Activated naive CD4-positive, alpha-beta T cell treated with Interleukin-2 at 50 U/mL for 16 hours (primary cell): ENCODE measurements at places on chromosomes 1 and 21.
A peak's percentile ranks its signal among the peaks of the same experiment; 100 is the strongest.

DNA sequence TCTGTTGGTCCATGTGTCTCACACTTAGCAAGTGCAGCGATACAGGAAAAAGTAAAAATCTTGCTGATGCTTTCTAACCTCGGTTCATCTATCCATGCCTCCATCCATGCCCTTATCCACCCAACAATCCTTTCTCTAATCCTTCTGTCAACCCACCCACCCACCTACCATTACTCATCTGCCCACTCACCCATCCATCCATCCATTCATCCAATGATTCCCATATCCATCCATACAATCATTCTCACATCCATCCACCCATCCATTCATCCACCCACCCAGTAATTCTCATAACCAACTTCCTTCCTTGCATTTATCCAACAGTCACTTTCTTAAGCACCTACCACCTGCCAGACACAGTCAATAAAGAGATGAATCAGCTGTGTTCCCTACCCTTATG, 6.1 kb upstream of the IGSF21 start:
- no peak for DNase-seq

- no peak for DNase-seq
These were observed 20.5 kb upstream of the LPAR3 start for GRCh38 chr1:84913555-84913892.

DNA sequence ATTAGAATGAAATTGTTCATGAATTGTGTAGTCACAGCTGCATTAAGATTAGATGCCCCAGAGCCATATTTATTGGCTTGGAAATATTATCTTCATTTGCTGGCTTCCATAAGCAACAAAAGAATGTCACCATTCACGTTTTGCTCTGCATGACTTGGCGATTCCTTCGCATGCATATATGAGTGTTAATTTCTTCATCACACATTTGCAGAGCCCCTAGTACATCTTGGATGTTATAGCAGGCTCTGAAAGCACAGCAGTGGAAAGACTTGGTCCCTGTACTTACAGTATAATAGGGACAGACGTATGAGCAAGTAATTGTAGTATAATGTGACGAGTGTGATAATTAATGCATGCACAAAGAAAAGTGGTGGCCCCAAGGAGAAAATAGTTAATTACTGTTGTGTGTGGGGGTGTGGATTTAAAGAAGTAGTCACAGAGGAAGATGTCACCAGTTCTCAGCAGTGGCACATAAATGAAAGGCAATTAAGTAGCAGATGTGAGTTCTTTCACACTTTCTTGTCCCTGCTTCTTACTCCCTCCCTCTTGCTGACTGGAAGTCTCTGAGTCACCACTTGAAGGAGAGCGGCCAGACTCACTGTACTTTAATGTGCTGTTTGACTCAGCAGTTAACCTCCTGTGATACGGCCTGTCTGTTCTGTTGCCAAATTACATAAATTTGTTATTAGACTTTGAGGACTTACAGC, 21.0 kb downstream of the S100A10 start:
- DNase-seq = peak; percentile 47

DNA sequence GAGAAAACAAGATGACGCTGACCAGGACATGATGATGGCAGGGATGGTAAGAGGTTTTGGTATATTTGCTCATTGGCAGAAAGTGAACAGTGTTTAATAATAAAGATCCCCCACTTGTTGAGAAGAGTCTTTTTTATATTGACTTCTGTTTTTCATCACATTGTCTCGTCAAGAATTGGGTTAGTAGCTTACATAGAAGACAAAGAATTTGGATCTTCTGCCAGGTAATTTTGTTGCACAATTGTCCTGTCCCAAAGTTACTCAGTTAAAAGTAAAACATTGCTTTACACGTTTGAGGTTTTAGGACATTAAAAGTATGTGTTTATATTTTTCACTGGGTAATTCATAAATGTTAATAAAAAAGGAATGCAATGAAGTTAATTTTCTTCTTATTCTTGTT, 48.3 kb upstream of the LAMC2 start:
- no peak for DNase-seq

DNA sequence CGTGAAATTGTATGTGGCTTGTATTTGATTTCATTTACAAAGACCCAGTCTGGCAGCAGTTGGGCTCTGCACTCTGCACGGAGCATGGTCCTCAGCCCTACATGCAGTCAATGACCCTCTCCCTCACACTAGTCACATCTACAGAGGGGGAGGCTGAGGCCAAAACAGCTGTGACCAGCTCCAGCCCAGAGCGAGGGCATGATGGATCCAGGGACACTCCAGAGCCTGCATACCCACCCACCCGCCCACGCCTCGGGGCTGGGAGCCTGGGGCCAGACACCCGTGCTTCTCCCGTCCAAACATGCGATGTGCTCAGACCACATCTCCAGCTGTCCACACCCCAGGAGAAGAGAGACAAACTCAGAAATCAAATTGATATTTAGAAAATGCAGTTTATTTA, 14.0 kb upstream of the PRDM16 start:
- no peak for DNase-seq

- DNase-seq = no peak
These were observed 205.2 kb downstream of the GRIK3 start for GRCh38 chr1:36829066-36829465.

DNA sequence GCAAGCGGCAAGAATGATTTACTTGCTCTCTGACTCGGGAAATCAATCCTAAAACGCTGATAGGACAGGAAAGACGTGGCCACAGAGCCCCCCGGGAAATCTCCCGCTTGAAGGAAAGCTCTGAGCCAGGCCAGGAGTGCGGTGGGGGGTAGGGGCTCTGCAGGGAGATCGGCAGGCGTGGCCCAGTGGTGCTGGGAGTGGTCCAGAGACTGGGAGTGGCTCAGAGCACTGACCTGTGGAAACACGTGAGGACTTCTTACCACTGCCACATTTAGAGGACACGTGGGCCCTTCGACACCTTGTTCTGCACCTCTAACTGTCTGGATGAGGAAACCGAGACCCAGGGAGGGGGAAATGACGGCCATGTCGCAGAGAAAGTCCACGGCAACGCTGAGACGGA, 130.0 kb upstream of the KLHDC7A start:
- no peak for DNase-seq

GRCh38 chr1:113947388-113948107, 18.4 kb downstream of the HIPK1 start:
- no peak for DNase-seq

GRCh38 chr1:207020065-207020708, 12.4 kb downstream of the C1orf116 start:
- DNase-seq = no peak

- DNase-seq = no peak
These were observed 86.2 kb downstream of the NGF start for GRCh38 chr1:115251856-115252255.

GRCh38 chr1:66374148-66374547, 159.8 kb upstream of the SGIP1 start:
- no peak for DNase-seq

- DNase-seq = no peak
These were observed 61.7 kb upstream of the DNAJC6 start for GRCh38 chr1:65247419-65248359.

- DNase-seq = no peak
These were observed 34.8 kb upstream of the GREM2 start for GRCh38 chr1:240646571-240647240.
